ENCODE measurements at places on chromosomes 1 and 21.

DNA sequence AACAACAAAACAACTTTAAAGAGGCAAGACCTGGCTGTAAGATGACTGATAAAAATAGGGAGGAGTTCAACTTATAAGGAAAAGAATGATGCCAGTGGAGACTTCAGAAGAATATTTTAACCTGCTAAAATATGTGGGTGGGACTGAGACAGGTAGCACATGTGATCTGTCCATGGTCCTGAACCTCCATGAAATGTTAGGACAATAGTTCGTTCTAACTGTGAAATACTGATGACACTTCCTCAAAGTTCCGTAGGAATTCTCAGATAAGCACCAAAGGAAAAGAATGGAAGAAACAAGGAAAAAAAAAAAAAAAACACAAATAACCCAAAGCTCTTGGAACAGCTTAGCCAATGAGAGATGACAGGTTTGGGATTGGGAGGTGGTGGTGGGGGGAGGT is 44.7 kb downstream of the CDC42BPA start:
- no peak for DNase-seq

DNA sequence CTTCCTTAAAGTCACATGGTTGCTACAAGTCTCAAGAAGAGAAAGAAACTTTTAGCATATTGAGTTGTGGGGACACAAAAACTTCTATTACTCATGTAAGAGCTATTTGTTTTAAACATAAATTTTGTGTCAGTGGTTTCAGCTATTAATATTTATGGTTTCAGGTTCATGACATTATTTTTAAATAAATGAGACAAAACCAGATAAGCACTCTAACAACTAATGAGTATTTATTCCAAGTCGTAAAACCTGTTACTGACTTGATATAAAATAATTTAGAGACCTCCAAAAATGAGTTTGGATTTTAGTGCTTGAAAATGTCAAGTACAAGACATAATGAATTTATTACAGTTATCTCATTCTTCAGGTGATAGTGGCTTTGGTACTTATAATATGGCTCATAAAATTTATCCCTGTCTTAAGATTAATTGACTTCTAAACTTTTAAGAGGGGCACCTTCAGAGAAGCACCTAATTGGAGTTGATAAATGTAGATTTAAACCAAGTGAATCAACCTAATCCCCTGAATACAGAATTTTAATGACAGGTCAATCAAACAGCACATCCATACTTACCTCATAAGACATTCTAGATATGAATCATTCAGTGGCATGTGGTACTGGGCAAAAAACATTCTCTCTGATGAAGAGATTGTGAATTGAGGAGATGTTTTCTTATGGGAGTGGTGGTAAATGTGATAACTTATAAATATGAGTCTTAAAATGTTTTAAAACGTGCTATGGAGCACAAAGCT is 167.7 kb upstream of the PTGFR start:
- no peak for DNase-seq

DNA sequence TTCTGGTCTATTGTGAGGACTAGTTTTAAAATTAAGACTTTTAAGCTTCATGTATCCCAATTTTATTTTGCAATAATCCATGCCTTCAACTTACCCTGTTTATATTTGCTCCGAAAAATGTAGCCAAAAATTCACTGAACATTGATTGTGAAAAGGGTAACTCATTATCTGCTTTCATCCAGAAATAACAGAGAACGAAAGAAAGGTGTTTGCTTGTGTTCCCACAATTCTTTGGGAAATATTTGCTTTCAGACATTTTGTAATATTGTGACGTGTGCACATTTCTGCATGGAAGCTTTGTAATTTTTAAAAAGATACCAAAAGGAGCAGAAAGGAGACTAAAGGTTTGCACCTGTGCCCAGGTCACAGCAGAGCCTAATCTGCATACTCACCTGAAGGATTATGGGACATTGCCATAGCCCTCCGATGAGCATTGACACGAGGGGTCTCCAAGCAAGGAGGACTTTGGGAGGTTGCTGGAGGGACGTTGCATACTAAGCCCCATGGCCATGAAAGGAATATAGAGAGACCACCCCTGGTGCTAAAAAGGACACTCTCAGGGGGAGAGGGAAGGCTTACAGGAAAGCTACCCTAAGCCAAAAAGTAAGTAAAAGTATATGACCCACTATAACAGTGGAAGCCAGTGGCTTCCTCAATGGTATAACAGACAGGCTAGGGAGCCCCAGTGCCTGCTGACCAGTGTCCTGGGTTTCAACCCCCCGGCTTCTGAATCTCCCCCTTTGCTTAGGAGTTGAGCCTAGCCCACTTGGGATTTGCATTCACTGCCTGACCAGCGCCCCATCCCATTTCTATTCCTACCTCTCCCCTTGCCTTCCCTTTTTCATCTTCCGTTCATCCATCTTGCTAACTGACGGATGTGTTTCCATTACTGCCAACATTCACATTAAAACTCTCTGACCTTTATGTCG is 148.6 kb upstream of the ZC3H12A start:
- DNase-seq = no peak

DNA sequence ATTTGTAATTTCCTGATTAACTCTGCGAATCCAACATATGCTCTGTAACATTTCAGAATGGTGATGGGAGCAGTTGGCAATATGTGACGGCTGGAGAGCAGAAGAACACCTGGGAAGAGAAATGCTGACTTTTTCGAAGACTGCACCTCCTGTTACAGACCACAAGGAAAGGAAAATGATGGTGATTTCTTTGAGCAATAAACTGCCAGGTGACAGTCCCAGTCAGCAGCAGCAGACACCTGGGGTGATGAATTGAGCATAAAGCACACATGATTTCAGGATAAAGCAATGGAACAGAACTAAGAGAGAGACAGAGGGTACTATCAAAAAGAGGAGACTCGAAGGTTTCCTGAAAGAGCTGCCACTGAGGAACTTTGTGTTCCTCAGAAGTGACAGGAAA is 528.6 kb downstream of the NEGR1 start:
- no peak for DNase-seq

DNA sequence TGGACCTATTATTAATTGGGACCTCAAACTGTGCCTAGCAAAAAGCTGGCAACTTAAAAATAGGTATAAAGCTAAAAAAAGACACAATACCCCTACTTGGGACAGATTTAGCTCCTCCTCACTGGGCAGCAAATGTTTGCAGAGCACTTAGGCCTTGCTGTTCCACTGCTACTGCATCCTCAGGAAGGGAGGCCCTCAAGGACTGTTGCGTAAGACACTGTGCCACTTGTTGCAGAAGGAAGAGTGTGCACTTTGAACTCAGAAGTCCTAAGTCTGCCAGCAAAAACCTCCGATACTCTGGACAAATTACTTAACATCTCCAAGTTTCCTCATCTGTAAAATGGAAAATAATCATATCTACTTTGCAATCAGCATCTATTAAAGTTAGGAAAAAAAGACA is 322.9 kb downstream of the BARHL2 start:
- no peak for DNase-seq

GRCh38 chr21:45470773-45471524 is 66.0 kb downstream of the COL18A1 start:
- DNase-seq = no peak

- DNase-seq = no peak
Measured at GRCh38 chr1:2107586-2108212, 57.5 kb downstream of the PRKCZ start.

DNA sequence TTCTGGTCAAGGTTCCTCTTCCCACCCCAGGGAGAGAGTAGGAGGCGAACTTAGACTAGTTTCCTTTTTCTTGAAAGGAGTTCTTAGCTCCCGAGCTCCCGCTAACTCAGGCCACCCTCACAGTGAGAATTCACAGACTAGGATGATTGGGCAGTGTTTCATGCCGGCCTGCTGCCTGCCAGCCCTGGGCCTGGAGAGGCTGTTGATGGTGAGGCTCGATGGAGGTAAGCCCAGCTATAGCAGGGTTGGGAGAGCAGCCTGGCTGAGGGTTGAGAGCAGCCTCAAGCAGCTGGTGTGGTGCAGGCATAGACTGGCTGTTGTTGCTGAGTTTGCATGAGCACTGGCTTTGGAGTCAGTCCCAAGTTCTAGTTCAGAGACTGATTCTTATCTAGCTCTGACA is 274.4 kb downstream of the MATN1 start:
- DNase-seq = peak; percentile 51

DNA sequence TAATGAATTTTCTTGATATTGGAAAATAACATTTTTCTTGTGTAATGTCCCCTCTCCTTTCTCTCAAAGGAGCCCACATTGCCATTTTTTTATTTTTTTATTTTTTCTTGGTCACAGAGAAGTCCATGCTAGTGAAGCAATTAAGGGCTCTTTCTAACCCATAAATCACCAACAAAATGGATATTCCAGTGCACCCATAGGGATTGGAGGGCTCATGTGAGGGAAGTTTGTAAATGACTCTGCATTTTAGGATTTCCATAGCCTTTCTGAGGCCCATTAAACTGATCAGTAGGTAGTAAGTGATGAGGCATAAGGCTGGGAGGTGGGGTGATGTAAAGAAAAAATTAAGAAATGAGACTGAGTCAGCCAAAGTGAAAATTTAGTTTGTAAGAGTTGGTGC is 55.9 kb upstream of the JAK1 start:
- no peak for DNase-seq

DNA sequence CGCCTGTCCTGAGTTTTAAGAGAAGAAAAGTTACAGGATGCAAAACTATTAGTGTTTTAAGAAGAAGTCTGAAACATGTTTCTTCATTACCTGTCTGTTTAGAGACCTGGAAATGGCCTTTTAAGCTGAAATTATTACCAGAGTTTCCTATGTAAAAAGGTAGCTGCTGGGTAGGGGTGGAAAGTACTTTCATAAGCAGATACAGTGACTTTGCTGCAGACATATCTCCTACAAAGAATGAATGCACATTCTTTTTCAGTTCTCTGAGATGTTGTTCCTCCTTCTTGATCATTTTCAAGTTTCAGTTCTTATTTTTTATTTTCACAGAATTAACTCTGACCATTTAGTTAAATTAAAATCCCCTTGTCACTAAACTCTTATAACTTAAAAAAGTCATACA is 1329.6 kb downstream of the KCNT2 start:
- no peak for DNase-seq

GRCh38 chr1:8456308-8456912 is 138.5 kb downstream of the SLC45A1 start:
- no peak for DNase-seq

GRCh38 chr1:158117854-158118704 is 62.6 kb upstream of the CD1D start:
- DNase-seq = no peak

GRCh38 chr1:234231061-234231892 is 142.0 kb upstream of the COA6 start:
- no peak for DNase-seq

DNA sequence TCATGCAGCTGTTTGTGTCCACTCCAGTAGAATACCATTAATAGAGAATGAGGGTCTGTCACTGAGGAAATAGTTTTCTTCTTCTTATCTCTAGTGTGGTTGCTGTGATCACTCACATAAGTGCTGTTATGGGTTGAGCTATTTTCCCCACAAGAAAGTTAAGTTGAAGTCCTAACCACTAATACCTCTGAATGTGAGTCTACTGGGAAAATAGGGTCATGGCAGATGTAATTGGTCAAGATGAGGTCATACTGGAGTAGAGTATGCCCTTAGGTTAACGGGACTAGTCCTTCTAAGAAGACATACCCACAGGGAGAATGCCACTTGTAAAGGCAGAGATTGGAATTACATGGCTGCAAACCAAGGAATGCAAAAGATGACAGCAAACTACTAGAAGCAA is 70.5 kb upstream of the COL24A1 start:
- DNase-seq = no peak

DNA sequence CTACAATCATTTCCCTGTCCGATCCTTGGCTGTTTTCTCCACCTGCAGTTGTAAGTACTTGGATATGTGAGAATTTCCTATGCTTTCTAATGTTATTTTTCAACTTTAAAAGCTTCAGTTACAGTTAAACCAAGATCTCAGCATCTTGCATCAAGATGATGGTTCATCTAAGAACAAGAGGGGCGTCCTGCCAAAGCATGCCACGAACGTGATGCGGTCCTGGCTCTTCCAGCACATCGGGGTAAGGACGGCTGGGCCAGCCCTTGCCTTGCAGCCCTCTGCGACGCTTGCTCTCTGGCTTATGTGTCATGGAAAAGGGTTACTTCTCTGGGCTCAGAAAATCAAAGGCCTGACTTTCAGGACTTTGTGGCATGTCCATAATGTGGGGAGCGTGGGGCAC is 46.8 kb downstream of the PKNOX1 start:
- DNase-seq = no peak

GRCh38 chr1:172429331-172430127 is 9.0 kb downstream of the C1orf105 start:
- no peak for DNase-seq

DNA sequence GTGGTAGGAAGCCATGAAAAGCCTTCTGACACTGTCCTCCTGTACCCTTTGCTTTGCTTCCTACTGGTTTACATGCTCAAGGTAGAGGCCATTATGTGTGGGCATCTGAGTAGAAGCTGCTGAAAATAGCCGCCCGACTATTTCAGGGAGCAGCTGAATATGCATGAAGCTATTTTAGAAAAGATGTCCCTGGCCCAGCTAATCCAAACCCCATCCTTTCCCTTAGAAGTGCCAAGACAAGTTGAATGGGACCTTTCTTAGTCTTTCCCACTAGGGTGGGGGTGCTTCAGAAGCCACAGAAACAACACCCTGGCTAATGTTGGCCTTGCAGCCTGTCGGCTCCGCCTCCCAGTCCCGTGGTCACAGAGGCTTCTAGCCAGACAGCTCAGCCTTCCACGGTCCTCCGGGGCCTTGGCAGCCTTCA is 205.1 kb upstream of the EDN2 start:
- DNase-seq = no peak

DNA sequence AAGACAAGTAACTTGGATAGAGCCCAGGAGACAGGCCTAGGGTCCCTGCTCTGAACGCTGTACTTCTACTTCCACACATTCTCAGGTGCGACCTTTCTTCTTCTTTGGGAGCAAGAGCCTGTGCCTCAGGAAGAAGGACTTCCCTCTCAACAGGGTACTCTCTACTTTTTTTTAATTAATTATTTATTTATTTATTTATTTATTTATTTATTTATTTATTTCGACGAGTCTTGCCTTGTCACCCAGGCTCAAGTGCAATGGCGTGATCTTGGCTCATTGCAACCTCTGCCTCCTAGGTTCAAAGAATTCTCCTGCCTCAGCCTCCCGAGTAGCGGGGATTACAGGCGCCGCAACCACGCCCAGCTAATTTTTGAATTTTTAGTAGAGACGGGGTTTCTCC is 361.6 kb downstream of the FAM72C start:
- no peak for DNase-seq

DNA sequence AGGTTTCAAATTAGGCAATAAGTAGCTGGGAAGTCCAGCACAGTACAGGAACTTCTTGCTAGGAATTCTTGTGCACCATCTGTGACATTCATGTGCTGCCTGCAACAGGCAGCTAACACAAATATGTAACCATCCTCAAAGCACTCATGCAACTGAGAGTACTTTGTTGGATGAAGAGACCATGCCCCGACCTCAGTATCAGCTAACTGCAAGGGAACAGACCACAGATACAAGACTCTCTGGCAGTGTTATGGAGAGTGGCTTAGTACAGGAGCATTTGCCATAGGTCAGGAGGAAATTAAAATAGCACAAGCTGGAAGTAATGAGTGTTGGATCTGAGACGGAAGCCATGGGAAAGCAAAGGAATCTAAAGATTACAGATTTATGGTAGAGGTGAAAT is 123.6 kb downstream of the LRRC53 start:
- DNase-seq = no peak

- no peak for DNase-seq
Measured at GRCh38 chr1:178277793-178278530, 184.1 kb downstream of the RASAL2 start.

All from mesenteric fat pad (tissue), 1 donor.